ENCODE measurements at places on chromosomes 7 and 10.

DNA sequence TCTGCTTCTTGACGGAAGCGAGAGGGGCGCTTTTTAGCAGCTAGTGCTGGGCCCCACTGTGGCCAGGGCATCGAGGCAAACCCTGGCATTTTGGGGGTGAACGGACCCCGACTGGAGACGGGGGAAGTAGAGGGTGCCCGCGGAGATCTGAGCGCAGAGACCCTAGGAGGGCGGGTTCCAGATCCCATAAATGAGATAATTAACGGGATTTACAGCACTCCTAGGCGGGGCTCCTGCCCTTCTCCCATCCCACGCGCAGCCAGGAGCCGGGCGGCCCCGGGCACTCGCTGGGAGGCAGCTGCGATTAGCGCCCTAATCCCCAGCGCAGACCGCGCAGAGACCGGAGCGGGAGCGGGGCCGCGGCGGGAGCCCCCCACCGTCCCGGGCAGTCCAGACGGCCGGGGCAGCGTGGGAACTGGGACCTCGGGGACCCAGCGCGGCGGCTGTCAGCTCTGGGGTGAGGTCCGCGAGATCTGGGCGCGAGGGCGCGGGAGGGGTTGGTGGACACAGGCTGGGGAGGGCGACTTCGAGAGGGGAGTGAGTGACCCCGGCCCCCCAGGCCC, 735 bp downstream of the JCAD start:
- no peak for DNase-seq

DNA sequence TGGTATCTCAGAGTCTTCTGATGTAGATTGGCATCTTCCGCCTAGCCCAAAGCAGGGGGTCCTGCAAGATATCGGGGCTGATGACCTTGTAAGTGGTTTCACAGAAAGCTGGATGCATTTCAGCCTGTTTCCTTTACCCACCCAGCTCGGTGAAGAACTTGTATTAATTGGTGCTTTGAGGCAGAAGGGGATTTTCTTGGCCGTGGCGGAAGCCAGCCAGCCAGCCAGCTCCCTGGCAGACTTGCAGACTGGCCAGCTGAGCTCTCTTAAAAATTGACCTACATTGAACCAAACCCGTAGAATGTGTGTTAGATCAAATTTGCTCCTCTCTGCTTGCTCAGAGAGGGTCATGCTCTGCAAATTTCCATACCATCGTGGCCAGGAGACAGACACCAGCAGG, 218.4 kb downstream of the ADAM12 start:
- no peak for DNase-seq

- no peak for DNase-seq
Measured at GRCh38 chr10:31014161-31014875, 17.3 kb downstream of the ZNF438 start.

DNA sequence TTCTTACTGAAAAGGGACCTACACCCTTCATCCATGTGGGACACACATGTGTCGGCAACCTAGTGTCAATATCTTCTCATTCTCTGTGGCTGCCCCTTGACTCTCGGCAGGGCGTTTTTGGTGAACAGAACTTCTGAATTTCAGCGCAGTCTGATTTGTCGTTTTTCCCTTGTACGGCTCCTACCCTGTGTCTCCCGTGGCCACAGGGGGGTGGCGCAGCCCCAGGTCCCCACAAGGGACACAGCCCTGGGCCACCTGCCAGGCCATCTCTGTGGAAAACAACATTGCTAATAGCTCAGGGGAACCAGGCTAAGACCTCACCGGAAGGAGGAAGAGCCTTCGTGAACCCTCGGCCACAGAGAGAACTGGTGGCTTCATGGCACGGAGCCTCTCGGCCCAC, 53.1 kb upstream of the NKX6-2 start:
- no peak for DNase-seq

DNA sequence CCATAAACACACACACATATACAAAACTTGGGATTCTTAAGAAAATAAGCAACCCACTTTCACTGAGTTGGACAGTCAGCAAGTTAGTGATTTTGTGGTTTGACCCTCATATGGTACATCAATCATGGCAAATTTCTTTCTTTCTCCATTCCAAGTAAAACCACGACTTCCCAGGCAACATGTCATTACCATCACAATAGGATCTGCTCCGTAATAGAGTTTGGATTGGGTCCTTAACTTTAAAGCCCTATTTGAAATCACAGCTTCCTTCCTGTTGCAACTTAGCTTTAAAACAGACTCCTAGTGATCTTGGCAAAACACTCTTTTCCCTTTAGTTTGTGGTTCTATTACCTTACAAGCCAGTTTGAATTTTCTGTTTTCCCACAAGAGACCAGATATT, 483.6 kb downstream of the INHBA start:
- DNase-seq: no peak

GRCh38 chr7:8353991-8354390, 79.4 kb upstream of the NXPH1 start:
- no peak for DNase-seq

- DNase-seq: peak; percentile 16
Measured at GRCh38 chr10:124315591-124316270, 103.0 kb downstream of the OAT start.
